PC-9 (cell line): ENCODE measurements at places on chromosomes 3 and 15.

DNA sequence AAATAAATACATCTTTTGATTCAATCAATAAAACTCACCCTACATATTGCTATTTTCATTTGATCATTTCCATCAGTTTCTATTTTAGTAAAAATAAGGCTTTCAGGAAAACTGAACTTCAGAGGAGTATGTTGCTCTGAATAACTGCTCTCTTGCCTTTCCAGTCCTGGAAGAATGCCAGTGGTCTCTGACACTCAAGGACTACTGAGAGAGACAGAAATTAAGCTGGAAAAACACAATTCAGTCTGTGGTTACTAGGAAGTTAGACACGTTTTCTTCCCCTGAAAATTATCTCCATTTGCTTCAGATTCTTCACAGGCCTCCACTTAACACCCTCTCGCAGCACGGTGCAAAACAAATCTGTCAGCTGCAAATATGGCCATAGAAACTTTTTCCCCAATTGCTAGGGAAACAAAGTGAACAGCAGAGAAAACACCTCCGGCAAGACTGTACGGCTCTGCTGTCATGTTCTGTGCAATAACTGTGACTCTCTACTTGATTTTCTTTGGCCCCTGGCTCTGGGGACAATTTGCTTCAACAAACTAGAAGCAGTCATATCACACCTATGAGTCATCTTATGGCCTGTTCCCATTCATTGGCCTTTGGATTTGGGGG is 353.0 kb downstream of the MAGI1 start:
- DNase-seq, result no peak

DNA sequence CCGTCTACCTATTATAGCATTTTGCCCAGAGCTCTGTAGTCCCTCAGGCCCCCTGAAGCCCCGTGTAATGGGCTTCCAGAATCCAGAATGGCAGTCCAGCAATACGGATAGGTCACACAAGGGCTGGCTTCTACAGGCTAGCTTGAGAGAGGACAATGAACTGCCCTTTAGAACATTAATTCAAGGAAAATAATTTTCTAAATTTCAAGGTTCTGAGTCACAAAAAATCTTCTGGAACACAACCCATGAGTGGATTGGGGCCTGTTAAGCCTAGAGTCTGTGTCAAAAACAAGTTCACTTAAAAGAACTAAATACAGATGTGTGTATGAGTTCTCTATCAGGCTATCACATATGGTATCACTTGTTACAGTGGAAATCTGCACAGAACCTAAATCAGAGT is 28.8 kb downstream of the DCP1A start:
- no peak for DNase-seq

DNA sequence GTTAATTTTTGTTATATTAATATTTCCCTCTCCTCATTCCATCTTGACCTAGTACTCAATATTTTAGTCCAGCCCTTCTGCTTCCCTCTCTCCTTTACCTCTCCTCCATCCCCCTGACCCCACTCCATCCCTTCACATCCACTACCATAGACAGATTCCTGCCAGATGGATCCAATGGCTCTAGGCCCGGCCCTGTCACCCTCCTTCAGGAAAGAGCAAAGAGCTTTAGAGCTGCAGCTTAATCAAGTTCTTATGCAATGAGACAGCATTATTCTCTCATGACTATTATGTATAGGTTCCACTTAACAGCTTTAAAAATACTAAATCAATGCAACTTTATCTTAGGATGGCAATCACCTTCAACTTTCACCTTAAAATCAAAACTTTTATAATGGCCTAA is 200.7 kb upstream of the TTC14 start:
- no peak for DNase-seq

GRCh38 chr3:40191850-40192448 is 117.6 kb upstream of the EIF1B start:
- DNase-seq, result peak; percentile 56

GRCh38 chr3:71710906-71711494 is 14.2 kb downstream of the EIF4E3 start:
- DNase-seq, result no peak

- no peak for DNase-seq
These were observed 57.6 kb upstream of the CSPG5 start for GRCh38 chr3:47636225-47636624.

GRCh38 chr3:101940521-101941317 is 91.4 kb downstream of the NFKBIZ start:
- DNase-seq, result peak; percentile 49

DNA sequence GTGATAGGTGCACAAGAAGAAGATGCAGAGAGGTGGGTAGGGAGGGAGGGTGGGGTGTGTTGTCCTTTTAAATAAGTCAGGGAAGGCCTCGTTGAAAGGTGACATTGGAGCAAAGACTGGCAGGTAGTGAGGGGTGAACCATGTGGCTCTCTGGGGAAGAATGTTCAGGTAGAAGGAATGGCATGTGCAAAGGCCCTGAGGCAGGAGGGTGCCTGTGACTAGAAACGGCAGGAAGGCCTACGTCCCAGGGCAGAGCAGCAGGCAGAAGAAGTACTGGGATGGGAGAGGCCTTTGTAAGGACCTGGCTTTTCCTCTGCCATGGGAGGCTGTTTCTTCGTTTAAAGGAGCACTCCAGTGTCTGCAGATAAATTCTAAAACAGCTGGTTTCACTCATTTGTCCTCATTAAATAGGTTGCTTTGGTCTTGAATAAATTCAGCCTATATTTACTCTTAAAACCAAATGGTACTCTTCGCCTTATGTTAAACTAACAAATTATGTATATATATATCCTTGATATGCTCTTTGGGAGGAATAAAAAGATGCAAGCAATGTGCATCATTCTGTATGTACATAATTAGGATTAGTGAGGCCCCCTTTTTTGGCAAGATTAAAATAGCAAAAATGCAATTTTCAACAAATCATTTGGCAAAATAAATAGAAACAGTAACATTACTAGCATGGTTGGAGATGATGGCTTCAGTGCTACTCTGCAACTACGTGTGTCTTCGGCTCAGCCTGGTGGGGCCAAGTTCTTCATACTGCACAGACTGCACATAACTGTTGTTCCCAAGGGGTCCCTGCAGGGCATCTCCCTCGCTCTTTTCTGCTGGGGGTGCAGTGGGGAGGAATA is 151.4 kb downstream of the KLF13 start:
- no peak for DNase-seq

- DNase-seq, result no peak
These were observed 108.5 kb upstream of the NR2E3 start for GRCh38 chr15:71701808-71702207.

GRCh38 chr3:10601151-10601856 is 95.9 kb upstream of the ATP2B2 start:
- no peak for DNase-seq

- DNase-seq, result no peak
These were observed 92.4 kb upstream of the DAZL start for GRCh38 chr3:16697443-16698147.

DNA sequence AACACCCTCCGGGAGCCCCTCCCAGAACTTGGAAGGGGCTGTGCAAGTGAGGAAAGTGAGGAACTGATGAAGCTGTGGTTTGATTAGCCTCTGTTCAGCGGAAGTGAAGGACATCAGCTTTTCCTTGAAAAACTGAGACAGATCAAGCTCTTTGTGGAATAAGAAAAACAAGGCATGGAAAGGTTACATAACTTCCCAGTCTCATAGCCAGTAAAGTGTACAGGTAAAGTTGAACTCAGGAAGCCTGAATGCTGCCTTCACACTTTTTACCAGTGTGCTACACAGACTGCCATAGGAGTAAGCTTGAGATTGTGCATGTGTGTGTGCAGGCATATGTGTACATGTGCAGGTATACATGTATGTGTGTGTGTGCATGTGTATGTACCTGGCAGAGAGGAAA is 293.2 kb downstream of the FGF12 start:
- DNase-seq, result no peak

- no peak for DNase-seq
These were observed 28.7 kb upstream of the USP3 start for GRCh38 chr15:63475707-63476106.

GRCh38 chr15:57680021-57680420 is 26.5 kb upstream of the POLR2M start:
- peak; percentile 50 for DNase-seq

DNA sequence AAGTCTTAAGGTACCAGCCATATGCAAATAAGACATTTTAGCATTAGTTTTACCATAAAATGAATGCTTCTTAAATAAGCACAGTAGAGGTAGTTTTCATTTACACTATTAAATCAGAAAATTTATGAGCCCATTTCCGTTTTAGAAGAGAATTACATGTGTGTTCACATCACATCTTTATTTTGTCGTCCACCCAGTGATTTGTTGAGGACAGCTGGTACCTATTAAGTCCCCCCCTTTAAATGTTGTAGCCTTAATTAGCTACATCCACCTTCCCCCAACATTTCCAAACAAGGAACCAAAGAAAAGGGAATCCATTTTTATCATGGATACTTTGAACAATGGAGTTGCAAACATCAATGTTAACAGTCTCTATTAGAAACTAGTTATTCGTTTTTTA is 6.8 kb downstream of the IL17RD start:
- no peak for DNase-seq

- DNase-seq, result no peak
These were observed 25.2 kb downstream of the SNAPC5 start for GRCh38 chr15:66472176-66472999.

- peak; percentile 31 for DNase-seq
These were observed 792 bp downstream of the ATP13A3 start for GRCh38 chr3:194485881-194486539.

- no peak for DNase-seq
These were observed 379.0 kb downstream of the GBE1 start for GRCh38 chr3:81382470-81382869.

GRCh38 chr15:26771578-26772153 is 1.2 kb downstream of the GABRB3 start:
- DNase-seq, result no peak

DNA sequence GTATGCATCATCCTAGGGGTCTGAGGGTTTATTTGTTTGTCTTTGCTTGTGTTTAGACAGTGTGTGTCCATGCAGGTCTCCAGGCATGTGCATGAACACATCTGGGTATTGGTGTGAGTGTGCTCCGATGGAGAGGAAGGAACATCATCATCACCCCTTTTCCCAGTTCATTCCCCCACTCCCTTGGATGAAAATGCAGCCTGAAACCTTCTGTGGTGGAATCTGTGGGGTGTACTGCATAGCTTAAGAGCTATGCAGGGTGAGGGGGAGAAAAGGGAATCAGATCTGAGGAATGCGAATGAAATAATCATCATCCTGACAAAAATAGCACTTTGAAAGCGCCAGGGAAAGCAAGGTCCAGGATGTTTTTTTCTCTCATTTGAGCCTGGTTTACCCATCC is 520.1 kb downstream of the NTRK3 start:
- no peak for DNase-seq

- DNase-seq, result no peak
These were observed 77.2 kb downstream of the CD200R1L start for GRCh38 chr3:112769286-112769978.

DNA sequence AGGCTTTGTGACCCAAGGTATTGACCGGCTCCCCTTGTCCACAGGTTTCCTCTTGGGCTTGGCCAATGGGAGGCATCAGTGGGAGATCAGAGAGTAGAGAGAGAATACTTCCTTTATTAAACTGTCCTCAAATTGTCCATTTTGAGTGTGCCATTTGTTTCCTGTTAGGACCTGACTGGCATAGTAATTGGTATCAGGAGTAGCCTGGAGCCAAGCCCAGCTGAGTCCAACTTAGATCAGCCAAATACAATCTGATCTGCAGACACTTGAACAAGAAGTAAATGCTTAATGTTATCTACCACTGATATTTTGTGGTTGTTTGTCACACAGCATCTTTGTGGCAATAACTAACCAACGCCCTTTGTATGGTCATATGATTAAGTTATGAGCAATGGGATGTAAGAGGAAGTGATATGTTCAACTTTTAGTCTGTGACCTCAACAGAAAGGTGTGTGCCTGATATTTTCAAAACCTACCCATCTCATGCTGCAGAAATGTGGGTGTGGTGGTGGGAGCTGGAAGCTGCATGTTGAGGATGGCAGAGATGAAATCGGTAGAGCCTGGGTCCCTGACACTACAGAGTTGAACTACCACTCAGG is 13.3 kb downstream of the MYD88 start:
- DNase-seq, result peak; percentile 95

DNA sequence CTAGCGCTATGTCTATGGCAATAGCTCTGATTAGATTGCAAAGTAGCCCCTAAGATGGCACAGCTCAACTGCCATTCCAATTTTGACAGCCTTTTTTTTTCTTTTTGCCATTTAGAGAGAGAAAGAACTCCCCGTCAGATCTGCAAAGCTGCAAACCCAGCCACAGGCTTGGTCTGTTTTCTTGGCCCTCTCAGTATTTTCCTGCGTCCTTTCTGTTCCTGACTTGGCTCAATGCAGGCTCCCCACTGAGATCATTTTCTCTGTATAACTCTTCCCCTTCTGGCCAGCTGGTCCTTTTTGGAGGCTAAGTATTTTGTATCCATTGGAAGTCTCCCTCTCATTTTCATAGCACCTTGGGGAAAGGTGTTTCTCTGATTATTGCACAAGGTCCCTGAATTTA is 386.7 kb downstream of the UNC13C start:
- no peak for DNase-seq

DNA sequence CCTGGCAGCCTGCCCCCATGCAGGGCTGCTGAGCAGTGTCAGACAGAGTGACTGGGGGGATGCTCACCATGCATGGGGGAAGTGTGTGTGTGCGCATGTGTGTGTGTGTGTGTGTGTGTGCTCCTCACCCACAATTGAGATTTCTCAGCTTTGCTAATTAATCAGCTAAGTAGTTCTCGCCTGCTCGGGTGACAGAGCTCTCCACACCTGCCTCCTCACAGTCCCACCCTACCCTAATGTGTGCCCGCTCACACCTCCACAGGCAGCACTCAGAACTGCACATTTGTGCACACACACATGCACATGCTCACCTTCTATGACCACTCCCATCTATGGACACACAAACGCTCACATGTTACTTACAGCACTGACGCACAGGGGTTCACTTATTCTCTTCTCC is 37.3 kb downstream of the CACNA2D2 start:
- DNase-seq, result no peak

DNA sequence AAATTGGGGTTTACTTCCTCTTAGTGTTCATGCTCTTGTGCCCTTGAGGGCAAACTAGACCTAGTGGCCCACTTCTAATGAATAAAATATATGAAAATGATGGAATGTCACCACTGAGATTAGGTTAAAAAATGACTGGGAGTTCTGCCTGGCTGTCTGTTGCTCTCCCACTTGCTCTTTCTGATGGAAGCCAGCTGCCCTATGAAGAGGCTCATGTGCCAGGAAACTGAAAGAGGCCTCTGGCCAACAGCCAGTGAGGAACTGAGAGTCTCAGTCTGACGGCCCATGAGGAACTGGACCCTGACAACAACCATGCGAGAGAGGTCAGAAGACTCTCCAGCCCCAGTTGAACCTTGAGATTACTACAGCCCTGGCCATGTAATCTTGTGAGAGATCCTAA is 107.1 kb upstream of the FHIT start:
- no peak for DNase-seq

- no peak for DNase-seq
These were observed 526.3 kb downstream of the OTOL1 start for GRCh38 chr3:162022911-162023310.

DNA sequence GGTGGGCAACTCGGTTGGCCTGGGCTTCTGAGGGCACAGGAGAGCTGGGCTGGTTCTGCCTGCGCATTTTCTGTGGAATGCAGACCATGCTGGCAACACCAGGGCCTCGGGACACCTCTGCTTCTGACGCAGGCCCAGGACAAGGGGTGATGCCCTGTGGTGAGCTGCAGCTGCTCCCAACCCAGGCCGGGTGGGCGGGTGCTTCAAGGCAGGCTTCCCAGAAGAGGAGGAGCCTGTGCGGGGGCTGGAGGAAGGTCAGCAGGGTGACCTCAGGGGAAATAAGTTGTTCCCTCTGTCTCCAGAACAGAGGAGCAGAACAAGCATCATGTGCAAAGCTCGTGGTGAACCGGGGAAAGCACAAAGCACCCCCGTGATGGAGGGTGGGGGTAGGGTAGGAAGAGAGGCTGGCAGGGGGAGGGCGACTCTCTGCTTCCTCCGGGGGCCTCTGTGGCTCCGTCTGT is 11.0 kb upstream of the PLXNA1 start:
- no peak for DNase-seq
